ENCODE measurements at places on chromosomes 1 and 21. TPM values are rescaled to one million over a fixed set of nuclear protein-coding genes. Genes with fewer than 3 reads are reported as not detected.

Gene S100A7A
- not detected for total RNA-seq

Gene PADI3
- not detected for total RNA-seq

Gene PDZK1IP1
- total RNA-seq, result not detected

Gene RHD
- total RNA-seq, result 0.14 TPM

Gene OPTC
- total RNA-seq, result not detected

Gene CHIA
- not detected for total RNA-seq
